Heart right ventricle (tissue), 16 donors: ENCODE measurements at places on chromosomes 7 and 10.

GRCh38 chr7:135924302-135924701 is 52.9 kb downstream of the MTPN start:
- DNase-seq, result no peak

- DNase-seq, result no peak
Observed at GRCh38 chr7:26280097-26280496, 11.6 kb upstream of the SNX10 start.

DNA sequence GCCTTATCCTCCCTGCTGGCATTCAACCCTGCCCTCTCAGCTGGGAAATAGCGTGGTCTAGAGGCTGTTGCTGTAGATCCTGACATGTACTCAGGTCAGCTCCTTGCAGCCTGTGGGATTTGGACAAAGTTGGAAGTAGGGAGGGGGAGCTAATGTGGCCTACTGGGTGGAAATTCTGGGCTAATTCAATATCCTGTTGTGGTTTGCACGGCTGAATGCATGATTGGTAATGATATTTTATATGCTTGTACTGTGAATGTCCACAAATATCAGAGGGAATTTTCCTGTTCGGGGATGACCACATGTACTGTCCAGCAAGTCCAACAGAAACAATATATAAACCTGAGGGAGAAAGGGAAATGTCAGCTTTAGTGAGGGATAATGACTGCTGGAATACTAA is 22.1 kb upstream of the NPVF start:
- no peak for DNase-seq

- DNase-seq, result no peak
Observed at GRCh38 chr7:27553273-27553672, 109.4 kb downstream of the HIBADH start.

DNA sequence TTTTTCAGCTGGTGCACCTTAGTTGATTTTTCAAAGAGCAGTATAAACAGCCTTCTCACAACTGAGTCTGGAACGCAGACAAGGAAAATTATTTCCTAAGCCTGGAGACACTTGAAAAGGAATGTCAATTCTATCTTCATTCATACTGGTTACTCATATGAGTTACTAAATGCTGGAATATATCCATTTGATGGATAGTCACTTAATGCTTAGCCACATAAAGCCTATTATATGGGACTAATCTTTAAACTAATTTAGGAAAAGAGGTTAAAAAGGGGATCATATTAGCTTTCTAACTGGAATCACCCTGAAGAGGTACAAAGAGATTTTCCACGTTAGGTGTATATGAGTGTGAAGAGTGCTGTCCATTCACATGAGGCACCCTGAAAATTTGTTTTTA is 1.7 kb upstream of the HOXA4 start:
- no peak for DNase-seq

- no peak for DNase-seq
Observed at GRCh38 chr7:2495418-2496299, 19.5 kb upstream of the GRIFIN start.
